COLO829 (cell line): ENCODE measurements at places on chromosomes 2 and 18.

GRCh38 chr2:157255746-157256145, 1.8 kb upstream of the GALNT5 start:
- DNase-seq: no peak

DNA sequence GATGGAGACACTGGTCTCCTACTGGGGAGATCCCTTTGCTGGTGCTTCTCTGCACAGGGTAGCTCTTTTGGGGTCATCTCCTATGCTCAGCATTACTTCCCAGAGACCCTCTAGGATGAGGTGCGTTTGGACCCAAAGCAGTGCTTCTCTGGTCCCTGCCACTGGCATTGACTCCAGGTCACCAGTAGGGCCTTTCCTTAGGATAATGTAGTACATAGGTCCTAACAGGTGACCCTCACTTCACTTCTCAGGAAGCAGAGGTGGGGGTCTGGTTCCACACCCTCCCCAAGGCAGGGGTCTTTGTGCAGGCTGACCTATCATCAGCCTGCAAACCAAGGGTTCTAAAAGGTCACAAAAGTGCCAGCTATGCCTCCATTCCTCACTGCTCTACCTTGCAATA, 145.8 kb upstream of the HS6ST1 start:
- DNase-seq: no peak

- DNase-seq: no peak
Measured at GRCh38 chr2:128394007-128394730, 75.5 kb upstream of the HS6ST1 start.

GRCh38 chr2:47272031-47272864, 117.1 kb upstream of the STPG4 start:
- peak; percentile 76 for DNase-seq

DNA sequence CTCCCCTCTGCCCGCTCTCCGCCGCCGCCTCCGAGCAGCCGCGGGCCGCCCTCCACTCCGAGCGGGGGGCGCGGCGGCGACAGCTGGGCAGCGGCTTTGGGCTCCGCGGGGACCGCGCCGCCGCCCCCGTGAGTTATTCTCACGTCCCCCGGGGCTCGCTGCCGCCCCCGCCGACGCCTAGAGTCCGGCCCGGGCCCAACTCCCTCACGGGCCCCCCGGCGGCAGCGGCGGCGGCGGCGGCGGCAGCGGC, 645 bp downstream of the MIB1 start:
- DNase-seq: no peak

GRCh38 chr2:121608367-121608766, 40.9 kb downstream of the CLASP1 start:
- DNase-seq: no peak

- DNase-seq: peak; percentile 55
Measured at GRCh38 chr2:24421668-24422067, 61.3 kb upstream of the ITSN2 start.

- no peak for DNase-seq
Measured at GRCh38 chr2:227592694-227593387, 5.9 kb upstream of the SCYGR2 start.

GRCh38 chr2:143246815-143247744, 117.9 kb downstream of the ARHGAP15 start:
- DNase-seq: no peak

DNA sequence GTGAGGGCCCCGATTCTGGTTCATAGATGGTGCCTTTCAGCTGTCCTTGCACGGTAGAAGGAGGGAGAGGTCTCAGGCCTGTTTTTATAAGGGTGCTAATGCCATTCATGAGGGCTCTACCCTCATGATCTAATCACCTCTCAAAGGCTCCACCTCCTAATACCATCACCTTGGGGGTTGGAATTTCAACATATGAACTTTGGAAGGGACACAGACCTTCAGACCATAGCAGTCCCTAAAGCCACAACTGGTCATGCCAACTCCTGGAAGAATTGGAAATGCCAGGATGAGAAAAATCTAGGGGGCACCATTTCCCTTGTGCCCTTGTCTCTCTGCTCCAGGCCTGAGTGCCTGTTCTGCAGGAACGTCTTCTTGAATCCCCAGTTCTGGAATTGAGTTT, 124.8 kb upstream of the DAPL1 start:
- no peak for DNase-seq

- DNase-seq: no peak
Measured at GRCh38 chr2:145851730-145852129, 1331.8 kb upstream of the ZEB2 start.

DNA sequence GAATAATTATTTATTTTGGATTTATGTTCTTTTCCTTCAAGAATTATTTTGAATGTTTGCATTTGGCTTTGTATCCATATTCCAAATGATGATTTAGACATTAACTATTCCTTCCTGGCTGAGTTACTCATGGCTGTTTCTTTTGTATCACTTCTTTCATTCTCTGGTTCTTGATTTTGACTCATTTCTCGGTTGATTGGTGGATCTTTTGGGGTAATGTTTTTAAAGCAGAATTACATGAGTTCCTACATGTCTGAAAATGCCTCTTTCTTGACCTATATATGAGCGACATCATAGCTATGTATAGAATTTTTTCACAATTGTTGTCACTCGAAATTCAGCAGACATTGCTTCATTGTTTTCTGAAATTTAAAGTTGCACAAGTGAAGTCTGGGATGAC, 39.5 kb downstream of the CYP26B1 start:
- DNase-seq: no peak

DNA sequence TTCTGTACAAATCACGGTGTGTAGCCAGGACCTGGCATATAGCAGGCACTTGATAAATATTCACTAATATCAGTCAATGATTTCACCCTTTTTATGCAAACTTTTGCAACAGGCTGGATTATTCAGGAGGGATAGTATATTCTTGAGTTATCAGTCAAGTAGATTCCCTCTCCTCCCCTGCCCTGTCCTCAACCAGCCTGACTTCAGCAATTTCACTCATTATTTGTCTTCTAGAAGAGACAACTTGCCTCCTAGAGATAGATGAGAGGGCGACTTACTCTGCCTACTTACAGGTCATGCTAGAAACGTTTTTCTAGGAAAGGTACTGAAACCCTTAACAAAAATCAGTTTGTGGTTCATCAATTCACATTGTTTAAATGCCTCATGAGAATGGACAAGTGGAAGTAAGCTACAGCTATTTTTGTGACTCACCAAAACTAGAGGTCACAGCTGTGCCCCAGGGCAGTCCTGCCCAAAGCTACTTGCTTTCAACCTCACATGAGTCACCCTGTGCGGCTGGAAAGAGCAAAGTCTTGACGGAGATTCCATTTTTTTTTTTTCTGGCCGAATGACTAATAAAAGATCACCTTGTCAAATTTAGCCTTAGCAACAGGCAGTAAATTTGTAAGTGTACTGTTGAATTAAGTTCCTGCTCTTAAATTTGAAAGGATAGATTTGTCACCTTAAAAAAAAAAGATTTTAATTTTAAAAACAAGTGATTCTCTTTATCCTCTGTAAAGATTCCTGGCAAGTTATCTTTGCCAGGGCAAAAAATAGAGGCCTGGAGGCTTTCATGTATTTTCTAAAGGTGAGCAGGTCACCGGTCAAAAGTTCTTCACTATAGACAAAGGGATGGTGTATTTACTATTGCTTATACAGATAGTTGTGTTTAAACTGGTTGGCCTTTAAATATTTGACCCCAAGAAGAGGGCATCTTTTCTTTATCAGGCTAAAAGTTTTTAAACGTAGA, 109.0 kb upstream of the SLC35G4 start:
- peak; percentile 89 for DNase-seq

GRCh38 chr2:134845719-134846118, 7.3 kb downstream of the ACMSD start:
- no peak for DNase-seq

DNA sequence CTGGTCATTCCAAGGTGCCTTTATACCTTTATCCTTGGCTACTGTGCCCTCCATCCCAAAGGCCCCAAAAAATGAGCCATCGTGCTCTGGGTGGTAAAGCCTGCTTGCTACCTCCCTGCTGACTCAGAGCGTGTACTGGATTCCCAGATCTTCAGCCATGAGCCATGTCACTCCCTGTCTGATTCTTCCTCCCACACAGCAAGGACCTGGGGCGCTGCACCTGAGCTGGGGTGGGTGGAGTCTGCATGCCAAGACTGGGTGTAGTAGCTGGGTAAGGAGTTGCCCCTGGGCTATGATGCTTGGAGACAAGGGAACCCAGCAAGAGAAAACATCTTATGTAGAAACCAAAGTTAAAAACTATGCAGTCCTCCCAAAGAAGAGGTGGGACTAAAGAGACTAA, 37.2 kb upstream of the APCDD1 start:
- DNase-seq: no peak

DNA sequence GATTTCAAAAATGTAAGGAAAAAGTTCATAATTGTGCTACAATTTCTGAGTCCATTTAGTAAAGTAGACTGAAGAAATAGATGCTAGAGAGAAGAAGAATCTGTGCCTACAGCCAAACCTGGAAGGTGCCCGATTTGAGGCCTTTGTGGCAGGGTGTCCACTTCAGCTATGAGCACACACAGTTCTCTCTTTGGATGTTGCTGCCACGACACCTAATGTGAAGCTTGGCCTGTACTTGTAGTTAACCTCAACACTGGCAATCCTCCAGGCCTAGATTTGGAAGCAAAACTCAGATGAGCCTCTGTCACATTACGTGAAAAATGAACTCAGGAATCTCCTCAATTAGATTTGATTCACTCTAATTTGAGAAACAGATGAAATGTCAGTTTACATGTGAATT, 90.1 kb upstream of the LRP1B start:
- no peak for DNase-seq

GRCh38 chr2:71528749-71529148, 75.4 kb downstream of the DYSF start:
- DNase-seq: no peak

DNA sequence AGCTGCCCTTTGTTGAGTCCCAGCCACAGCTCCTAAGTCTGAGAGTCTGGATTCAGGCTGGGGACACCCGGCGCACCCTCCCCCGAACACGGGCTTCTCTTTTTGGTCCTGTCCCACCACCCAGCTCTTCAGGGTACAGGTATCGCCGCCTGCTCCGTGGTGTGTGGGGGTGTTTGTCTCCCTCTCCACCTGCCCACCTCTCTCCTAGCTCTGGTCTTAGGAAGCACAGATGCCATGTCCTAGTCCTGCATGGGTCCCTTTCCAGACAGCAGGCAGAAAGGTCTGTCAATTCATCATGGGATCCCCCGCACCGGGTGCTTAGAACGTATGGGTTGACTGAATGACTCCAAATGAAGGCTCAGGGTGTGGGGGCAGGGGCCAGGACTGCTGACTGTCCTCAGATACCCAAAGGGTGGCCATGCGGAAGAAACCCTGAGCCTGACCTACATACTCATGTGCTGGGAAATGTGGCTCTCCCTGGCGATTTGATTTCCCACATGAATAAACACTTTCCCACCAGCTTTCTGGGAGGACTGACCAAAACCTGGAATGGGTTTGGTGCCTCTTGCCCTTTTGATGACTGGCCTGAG, 156.8 kb downstream of the CELF4 start:
- DNase-seq: no peak

- no peak for DNase-seq
Measured at GRCh38 chr18:52054324-52054723, 285.7 kb upstream of the DCC start.

DNA sequence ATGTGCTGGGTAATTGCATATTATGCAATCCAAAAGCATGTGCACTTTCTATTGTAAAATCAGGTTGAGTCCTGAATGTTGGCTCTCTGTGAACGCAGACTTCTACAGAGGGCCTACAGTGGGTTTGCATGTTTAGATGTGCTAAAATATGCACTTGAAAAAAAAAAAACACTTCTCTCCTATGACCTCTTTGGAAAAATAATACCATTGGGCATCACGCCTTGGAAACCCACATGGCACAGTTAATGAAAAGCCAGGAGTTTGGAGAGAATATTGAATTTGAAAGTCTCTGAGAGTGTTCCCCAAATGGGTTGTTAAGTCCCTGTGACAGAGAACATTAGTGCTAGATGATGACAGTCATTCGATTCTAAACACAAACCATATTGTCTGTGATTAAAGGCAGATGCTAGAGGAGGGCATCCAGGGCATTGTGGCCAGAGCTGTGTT, 710.4 kb upstream of the PIK3C3 start:
- DNase-seq: no peak

DNA sequence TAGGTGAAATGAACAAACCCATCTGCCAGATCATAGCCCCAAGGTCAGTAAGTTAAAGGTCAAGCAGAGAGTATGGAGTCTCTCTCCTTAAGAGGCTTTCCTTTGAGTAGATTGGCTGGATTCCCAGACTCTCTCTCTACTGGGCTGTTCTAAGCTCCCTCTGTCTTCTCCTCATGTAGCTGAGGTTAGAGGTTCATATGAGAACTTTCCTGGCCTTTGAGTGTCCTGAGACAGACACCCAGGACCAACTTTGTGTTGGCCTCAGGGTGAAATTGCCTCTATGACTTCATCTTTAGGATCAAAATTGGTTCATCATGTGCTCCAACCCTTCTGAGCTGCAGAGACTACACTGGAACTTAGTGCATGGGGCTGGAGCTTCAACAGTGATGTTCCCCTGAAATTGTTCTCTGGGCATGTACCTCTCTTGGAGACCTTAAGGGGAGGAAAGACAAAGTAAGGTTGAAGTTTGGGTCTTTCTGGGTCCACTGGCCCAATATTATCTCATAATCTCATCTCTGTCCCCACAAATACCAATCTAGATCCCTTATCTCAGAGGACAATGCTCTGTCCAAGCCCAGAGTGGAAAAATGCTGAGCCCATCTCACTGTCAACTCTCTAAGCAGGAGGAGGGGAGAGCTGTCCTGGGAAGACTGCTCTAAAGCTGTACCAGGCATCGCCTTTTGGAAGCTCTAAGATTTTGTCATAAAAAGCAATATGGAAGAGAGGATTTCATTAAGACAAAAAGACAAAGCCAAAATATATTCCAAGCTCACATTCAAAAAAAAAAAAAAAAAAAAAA, 177.3 kb upstream of the ARL4C start:
- DNase-seq: no peak

- DNase-seq: no peak
Measured at GRCh38 chr2:144550911-144551310, 31.0 kb upstream of the ZEB2 start.

GRCh38 chr2:200596774-200597570, 11.2 kb downstream of the AOX1 start:
- no peak for DNase-seq

- peak; percentile 51 for DNase-seq
Measured at GRCh38 chr18:69916412-69916811, 31.3 kb downstream of the CD226 start.

DNA sequence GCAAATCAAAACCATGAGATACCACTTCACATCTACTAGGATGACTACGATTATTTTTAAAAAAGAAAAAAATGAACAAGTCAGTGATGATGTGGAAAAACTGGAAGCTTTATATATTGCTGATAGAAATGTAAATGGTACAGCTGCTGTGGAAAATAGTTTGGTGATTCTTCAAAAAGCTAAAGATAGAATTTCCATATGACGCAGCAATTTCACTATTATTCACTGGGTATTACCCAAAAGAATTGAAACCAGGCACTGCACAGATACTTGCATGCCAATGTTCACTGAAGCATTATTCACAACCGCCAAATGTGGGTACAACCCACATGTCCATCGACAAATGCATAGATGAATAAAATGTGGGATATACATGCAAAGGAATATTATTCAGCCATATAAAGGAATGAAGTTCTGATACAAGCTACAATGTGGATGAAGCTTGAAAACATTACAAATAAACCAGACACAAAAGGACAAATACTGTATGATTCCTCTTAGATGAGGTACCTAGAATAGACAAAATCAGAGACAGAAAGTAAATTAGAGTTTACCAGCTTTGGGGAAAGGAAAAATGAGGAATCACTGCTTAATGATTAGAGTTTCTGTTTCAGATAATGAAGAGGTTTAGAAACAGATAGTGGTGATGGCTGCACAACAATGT, 11.1 kb downstream of the RTTN start:
- DNase-seq: no peak
